ENCODE measurements at places on chromosomes 7 and 10. TPM values are rescaled to one million over a fixed set of nuclear protein-coding genes. Genes with fewer than 3 reads are reported as not detected.
A peak's percentile ranks its signal among the peaks of the same experiment; 100 is the strongest.

Gene WDFY4
- 0.93 TPM for total RNA-seq

Gene DGKI
- 2.2 TPM for total RNA-seq

Gene NUTM2D
- total RNA-seq, result 1.9 TPM

Gene RBM20
- 0.45 TPM for total RNA-seq

Gene PRF1
- total RNA-seq, result 44.7 TPM

Gene PDCD4
- total RNA-seq, result 125 TPM

Gene HOXA2
- total RNA-seq, result not detected

Gene NPSR1
- total RNA-seq, result not detected

Gene PRXL2A
- 24.5 TPM for total RNA-seq

Gene GRID2IP
- 0.06 TPM for total RNA-seq

Gene CDNF
- total RNA-seq, result 0.96 TPM

Gene CCL26
- total RNA-seq, result not detected

Gene WAPL
- total RNA-seq, result 53.3 TPM

- DNase-seq, result no peak
Measured at GRCh38 chr7:34315032-34315431, 343.0 kb upstream of the NPSR1 start.

DNA sequence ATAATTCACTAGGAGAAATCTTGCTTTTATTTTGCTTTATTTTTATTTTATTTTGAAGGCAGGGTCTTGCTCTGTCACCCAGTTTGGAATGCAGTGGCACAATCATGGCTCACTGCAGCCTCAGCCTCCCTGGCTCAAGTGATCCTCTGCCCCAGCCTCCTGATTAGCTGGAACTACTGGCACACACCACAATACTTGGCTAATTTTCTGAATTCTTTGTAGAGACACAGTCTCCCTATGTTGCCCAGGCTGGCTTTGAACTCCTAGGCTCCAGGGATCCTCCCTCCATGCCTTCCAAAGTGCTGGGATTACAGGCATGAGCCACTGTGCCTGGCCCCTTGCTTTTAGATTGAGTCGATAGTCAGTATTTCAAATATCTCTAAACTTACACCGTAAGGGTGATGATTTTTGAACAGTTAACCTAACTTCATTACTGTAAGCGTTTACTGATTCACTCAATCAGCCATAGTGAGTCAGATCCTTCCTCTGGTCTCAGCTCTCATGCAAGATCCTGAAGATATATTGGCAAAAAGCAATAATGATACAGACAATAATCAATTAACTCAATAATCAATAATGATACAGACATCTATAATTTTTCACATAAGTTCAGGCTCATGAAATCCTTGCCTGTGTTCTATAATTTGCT, 239.5 kb downstream of the KIAA1217 start:
- no peak for DNase-seq

DNA sequence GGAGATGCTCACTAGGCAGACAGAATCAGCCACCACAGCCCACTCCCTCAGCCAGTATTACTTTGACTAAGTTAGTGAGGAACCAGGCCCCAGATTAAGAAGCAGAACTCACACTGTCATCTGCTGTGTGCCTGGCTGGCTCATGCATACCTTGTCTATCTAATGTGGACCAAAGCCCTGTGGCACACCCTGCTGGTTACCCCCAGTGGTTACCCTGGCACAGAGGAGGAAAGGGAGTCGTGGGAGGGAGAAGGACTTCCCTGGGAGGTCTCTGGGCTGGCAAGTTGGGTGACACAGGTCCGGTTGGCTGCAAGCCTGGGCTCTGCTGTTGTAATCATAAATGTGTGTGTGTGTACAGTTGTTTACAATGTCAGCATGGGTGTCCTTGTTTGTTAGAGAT, 7.5 kb upstream of the SH2D4B start:
- peak; percentile 49 for DNase-seq

- DNase-seq, result no peak
Measured at GRCh38 chr10:58515291-58515941, 2.7 kb downstream of the BICC1 start.

DNA sequence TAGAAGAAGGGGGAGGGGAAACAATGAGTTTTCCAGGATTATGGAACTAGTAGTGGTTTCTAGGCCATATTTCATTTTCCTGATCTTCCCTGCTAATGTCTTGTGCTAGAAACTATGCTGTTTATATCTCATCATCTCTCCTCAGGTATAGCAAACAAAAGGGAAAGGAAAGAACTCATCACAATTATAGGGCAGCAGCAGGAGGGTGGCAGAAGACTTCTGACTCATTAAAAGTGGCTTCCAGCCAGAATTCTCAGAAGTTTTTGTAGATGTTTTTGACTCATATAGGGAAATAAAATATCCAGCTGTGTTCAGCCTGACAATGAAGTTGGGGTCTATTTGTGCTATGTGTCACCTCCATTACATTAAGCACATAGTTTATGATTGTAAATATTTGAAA, 6.5 kb downstream of the AHR start:
- peak; percentile 30 for DNase-seq

DNA sequence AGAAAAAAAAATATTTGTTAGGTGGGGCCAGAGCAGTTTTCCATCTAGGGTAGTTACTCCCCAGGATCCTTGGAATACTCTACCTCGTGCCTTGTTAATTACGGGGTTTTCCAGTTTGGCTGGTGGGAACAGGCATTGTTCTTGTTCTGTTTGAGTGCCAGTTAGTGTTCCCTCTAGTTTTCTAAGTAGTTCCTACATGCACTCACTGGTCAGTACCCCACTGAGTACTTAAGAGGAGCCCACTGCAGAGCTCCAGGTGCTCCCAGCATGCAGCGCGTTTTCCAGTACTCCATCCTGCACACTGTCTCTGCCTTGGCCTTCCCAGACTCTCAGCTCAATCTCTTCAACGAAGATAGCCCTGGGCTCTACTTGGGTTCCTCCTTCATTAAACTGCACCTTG, 58.0 kb downstream of the AHCYL2 start:
- DNase-seq, result no peak

DNA sequence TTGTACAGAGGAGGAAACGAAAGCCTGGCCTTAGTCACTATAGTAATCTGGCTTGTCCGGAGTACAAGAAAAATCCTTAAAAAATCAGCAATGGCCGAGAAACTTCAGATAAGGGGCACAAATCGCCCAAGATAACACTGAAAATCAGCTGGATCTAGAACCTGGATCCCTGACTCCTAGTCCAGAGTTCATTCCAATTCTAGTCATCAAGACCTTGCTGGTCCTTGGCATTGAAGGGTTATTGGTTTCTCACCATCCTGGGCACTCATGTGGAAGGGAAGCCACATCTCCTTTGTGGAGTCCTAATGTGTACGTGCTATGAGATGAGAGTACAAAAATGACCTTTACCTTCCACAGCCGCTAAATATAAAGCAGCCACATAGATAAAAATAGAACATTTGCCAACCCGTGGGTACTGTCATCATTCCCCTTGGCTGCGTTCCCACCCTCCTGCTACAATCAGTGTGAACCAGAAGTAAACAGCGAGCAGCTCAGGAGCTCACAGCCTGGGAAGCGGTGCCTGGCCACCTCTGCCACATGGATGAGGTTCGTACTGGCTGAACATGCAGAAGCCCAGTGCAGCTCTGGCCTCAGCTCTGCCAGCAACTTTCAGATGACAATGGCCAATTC, 116.0 kb upstream of the PDLIM1 start:
- DNase-seq, result no peak

- DNase-seq, result no peak
Measured at GRCh38 chr10:120715171-120715570, 136.0 kb upstream of the WDR11 start.

- DNase-seq, result no peak
Measured at GRCh38 chr10:98366062-98366530, 48.9 kb downstream of the PYROXD2 start.

- no peak for DNase-seq
Measured at GRCh38 chr10:119248184-119248583, 40.8 kb downstream of the GRK5 start.

- no peak for DNase-seq
Measured at GRCh38 chr7:1914321-1914720, 244.2 kb downstream of the ELFN1 start.

GRCh38 chr7:95675632-95676031, 79.3 kb upstream of the PDK4 start:
- no peak for DNase-seq

GRCh38 chr7:158113321-158114025, 474.1 kb downstream of the PTPRN2 start:
- DNase-seq, result no peak

- DNase-seq, result no peak
Measured at GRCh38 chr7:102943423-102944169, 30.8 kb downstream of the LRRC17 start.

GRCh38 chr10:80275135-80275498, 14.3 kb downstream of the MAT1A start:
- DNase-seq, result no peak

DNA sequence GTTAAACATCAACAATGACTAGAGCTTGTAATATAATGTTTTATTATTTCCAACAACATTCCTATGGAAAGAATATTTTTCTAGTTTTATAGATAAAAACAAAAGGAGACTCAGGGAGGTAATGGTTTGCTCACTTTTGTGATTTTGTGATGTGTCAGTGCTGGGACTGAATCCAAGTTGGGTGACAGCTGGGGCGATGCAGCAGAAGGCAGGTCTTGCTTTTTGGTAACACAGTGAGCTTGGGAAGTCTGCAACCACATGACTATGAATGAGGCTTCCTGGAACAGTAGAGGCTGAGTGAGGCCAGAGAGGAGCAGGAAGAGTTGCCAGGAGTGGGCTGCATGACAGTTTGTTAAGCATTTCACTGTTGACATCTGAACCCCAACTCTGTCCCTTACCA, 4.9 kb upstream of the YKT6 start:
- no peak for DNase-seq

DNA sequence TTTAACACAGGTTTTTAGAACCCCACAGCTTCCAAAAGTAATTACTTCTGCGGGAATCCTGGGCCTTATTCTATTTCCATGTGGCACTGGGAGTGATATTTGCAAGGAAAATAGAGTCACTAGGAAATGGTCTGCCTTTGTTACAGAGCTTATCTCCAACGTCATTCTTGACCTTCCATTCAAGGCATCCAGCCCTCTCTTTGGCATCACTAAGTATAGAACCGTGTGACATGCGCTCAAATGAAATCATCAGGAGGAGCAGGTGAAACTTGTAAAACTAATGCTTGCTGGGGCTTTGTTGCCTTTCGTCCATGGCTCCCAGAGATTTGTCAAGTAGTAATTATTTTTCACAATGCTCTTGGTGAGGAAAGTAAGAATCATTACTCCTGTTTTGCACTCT, 73.4 kb downstream of the PAPSS2 start:
- DNase-seq, result no peak

GRCh38 chr7:125061-125475, 67.3 kb upstream of the FAM20C start:
- DNase-seq, result no peak

DNA sequence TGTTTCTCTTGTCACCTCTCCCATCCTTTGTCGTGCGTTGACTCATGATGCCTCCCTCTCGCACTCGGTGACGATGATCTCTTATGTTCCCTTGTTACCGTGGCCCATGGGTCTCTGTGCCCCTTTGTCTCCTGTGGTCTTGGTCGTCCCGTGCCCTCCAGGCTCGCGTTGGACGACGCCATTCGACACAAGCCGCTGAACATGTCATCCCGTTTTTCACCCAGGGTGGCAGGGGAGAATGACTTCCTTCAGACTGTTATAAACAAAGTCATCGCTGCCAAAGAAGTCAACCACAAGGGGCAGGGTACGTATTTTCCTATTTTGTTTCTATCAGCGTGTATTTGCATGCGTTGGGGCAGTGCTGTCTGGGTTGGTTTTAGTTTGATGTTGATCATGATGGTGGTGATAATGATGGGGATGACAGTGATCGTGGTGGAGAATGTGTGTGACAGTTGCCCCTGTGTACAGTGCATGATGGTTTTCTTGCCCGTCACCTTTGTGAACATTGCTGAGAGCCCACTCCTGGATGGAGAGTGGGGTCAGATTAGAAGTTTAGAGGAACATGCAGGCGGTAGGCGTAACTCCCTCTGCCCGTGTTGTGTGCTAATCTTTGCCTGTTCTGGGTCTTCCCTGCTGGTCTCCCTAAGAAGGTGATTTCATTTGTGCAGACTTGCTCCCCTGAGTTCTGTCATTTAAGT, 107.0 kb downstream of the DOCK1 start:
- no peak for DNase-seq

DNA sequence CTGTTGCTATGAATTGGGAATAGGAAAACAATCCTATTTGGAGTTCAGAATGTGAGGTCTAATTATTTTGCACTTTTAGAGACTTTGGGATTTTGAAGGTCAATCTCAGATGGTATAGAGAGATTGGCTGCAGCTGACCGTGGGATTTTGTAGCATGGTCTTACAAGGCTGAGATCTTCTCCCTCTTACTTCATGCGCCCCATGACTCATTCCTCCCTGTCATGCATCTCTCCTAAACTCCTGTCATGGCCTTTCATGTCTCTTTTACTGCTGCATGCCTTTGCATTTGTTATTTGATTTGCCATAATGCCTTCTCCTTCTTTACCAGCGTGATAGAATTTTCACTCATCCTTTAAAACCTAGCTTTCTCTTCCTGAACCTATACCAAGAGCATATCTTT, 133.1 kb downstream of the BBS9 start:
- DNase-seq, result no peak

GRCh38 chr7:82105463-82105862, 335.6 kb upstream of the HGF start:
- no peak for DNase-seq

Measured in activated naive CD8-positive, alpha-beta T cell treated with anti-CD3 and anti-CD28 coated beads for 36 hours (primary cell).